Esophagus muscularis mucosa (tissue), 4 donors: ENCODE measurements at places on chromosomes 12 and 14. TPM values are rescaled to one million over a fixed set of nuclear protein-coding genes. Genes with fewer than 3 reads are reported as not detected.

DNA sequence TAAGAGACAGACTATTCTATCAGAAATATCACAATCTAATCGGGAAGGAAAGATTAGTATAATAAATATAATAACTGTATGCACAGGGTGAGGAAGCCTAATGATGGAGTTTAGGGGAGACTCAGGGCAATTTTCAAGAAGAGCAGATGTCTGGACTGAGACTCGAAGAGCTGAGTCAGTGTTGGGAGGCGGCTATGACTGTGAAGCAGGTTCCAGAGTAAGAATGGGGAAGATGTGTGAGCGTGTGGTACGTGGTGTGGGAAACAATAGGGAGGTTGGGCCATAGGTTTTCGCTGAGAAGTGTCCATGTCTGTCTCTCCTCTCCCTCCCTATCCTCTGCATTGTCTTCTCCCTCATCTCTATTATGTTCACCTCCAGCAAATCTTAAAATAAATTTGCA is 85.6 kb downstream of the LMO3 start:
- H3K4me3 ChIP-seq = no peak overlapping the region
- H3K27ac ChIP-seq = no peak overlapping the region
- no peaks in the 10 kb centered on the region for H3K4me1 ChIP-seq
- DNase-seq = no peak
- H3K36me3 ChIP-seq = no peaks in the 10 kb centered on the region

DNA sequence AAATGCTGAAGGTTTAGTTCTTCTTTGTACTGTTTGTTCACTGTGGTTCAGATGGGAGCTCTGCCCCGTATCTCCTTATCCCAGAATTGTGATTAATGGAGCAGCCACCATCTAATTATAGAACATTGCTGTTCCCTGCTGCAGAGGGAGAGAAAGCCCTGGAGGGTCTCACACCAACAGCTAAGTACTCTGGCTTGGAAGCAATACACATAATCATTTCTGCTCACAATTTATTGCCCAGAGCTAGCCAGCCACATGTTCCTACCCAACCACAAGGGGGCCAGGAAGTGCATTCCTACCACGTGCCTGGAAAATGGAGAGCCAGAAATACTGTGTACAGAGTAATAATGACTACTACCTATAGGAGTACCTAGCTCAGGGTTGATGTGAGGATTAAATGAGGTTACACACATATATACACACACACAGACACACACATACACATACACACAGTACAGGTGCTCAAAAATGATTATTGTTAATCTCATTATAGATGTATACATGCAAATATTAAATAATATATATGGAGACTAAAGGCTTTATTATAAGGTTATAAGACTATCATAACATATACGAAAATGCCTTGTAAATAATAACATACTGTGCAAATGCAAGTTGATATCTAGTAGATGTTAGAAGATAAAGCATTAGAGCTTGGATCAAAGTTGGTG is 22.3 kb downstream of the MSRB3 start:
- no peak overlapping the region for H3K27ac ChIP-seq
- DNase-seq = no peak
- H3K36me3 ChIP-seq = no peaks in the 10 kb centered on the region
- peaks cover 37% of the 10 kb centered on the region for H3K4me1 ChIP-seq
- no peaks in the 10 kb centered on the region for H3K27me3 ChIP-seq
- no peak overlapping the region for H3K4me3 ChIP-seq

DNA sequence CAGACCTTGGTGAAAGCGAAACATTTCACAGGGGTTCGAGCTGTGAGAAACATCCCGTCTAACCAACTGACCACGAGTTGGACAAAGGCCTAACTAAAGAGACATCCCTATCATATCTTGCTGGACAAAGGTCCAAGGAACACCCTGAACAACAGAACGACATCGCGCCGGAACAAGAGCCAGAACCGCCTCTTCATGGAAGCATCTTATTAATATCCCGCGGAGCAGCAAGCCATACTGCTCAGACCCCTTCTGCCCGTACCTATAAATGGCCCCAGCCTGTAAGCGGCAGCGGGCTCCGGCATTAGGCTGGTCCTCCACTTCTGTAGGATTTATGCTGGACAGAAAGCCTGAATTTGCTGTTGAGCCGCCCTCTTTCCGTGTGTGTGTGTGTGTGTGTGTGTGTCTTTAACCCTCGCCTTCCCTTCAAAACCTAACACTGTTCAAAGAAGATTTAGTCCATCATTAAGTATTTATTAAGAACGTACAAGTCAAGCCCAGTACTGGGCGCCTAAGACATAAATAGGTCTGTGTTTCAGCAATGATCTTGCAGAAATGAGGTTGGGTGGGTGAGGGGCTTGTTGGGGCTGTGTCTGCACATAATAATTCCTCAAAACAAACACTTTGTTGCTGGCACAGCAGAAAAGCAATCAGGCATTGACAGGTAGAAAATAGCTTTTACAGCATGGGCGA is 1.9 kb downstream of the SLC6A15 start:
- peaks cover 50% of the 10 kb centered on the region for H3K27me3 ChIP-seq
- peaks cover 27% of the 10 kb centered on the region for H3K4me1 ChIP-seq
- H3K36me3 ChIP-seq = no peaks in the 10 kb centered on the region
- no peak for DNase-seq
- H3K27ac ChIP-seq = no peak overlapping the region

DNA sequence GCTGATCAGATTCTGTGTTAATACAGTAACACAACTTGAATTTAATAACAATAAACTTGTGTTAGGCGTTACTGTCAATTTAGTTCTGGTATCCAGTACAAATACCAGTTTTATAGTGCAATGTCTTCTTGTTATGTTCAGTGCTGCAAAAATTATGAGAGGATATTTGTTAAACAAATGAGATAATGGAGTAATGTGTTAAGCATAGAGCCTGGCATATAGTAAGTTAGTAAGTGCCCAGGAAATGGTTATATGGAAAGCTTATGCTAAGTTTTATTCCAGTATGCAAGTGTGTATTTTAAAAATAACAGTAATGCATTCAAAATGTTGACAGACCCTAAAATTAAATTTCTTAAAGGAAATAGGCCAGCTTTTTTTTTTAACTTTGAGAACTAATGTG is 1.8 kb downstream of the VRK1 start:
- peaks cover 21% of the 10 kb centered on the region for H3K4me1 ChIP-seq
- no peaks in the 10 kb centered on the region for H3K36me3 ChIP-seq
- H3K4me3 ChIP-seq = no peak overlapping the region
- H3K27me3 ChIP-seq = no peaks in the 10 kb centered on the region
- DNase-seq = no peak
- H3K27ac ChIP-seq = no peak overlapping the region

DNA sequence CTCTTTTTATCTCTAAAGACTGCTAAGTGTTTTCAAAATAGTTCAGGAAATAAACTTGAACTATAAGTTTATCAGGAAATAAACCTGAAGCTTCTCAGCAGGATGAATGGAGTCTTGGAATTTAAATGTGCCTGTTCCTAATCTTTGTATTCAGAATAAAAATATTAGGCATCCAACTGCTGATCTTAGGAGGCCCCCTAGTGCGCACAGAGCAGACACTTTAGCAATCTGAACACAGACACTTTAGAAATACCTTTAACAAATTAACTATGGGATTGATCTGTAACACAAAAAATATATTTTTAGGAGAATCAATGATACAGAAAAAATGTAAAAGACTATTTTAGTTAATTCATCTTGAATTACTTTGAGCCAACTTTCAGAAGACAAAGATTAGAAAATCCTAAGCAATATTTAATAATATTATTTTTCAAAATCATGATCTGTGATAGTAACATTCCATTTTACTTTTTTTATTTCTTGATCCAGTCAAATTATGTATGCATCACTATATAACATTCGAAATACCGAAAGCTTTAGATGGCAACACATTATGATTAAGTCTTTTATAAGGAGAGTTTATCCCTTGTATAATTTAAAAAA is 80.9 kb downstream of the SLC41A2 start:
- no peaks in the 10 kb centered on the region for H3K27me3 ChIP-seq
- no peaks in the 10 kb centered on the region for H3K4me1 ChIP-seq
- no peak overlapping the region for H3K27ac ChIP-seq

DNA sequence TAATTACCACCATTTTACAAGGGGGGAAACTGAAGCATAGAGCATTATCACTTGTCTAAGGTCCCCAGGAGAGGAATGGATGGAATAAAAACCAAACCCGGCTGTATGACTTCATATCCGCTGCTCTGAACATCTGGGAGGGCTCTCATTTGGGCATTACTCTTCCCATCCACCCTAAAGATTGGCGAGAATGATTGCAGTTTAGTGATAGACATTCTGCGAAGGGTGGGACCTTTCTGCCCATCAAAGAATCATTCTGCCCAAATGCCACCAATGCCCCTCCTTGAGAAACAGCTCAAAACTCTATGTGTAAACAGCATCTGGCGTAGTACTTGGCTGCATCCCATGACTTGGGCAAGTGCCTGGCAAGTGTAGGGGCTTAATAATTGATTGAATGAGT is 11.6 kb downstream of the CHST11 start:
- no peaks in the 10 kb centered on the region for H3K4me1 ChIP-seq
- H3K4me3 ChIP-seq = no peak overlapping the region
- H3K27me3 ChIP-seq = no peaks in the 10 kb centered on the region
- H3K36me3 ChIP-seq = no peaks in the 10 kb centered on the region

DNA sequence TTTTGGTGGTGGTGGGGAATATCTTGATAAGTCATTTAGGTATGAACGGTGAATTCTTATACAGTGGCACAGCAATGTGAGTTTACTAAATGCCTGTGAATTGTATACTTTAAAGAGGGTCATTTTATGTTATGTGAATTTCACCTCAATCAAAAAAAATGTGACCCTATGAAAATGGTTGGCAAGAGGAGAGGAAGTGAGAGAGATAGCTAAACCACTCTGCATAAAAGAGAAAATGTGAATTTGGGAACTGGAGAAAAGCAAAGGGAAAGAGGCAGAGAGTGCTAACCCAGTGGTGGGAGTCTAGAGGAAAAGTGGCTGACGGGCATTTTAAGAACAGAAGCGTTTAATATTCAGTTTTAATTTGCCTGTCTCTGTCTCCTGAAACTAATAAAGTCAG is 93.8 kb downstream of the SLC38A6 start:
- no peaks in the 10 kb centered on the region for H3K36me3 ChIP-seq
- no peaks in the 10 kb centered on the region for H3K27me3 ChIP-seq
- H3K4me1 ChIP-seq = no peaks in the 10 kb centered on the region
- no peak overlapping the region for H3K4me3 ChIP-seq

GRCh38 chr14:74905595-74906142 is 17.4 kb downstream of the RPS6KL1 start:
- H3K27ac ChIP-seq = no peak overlapping the region
- no peak overlapping the region for H3K4me3 ChIP-seq
- no peaks in the 10 kb centered on the region for H3K27me3 ChIP-seq

GRCh38 chr14:37903343-37904191 is 304.1 kb upstream of the SSTR1 start:
- DNase-seq = no peak
- no peaks in the 10 kb centered on the region for H3K4me1 ChIP-seq
- H3K36me3 ChIP-seq = no peaks in the 10 kb centered on the region
- no peak overlapping the region for H3K4me3 ChIP-seq
- H3K27ac ChIP-seq = no peak overlapping the region
- H3K27me3 ChIP-seq = no peaks in the 10 kb centered on the region

Gene TAS2R8
- total RNA-seq = not detected
